Activated CD4-positive, alpha-beta T cell treated with anti-CD3 and anti-CD28 coated beads for 36 hours (primary cell): ENCODE measurements at places on chromosomes 5 and 9. TPM values are rescaled to one million over a fixed set of nuclear protein-coding genes. Genes with fewer than 3 reads are reported as not detected.

The MARVELD2 gene
- 0.30 TPM for total RNA-seq

The SLCO4C1 gene
- 0.37 TPM for total RNA-seq

The RPL35 gene
- 2,227 TPM for total RNA-seq

The OTP gene
- not detected for total RNA-seq

The PCDHGA11 gene
- total RNA-seq = not detected

The TYRP1 gene
- total RNA-seq = not detected

- no peak for DNase-seq
Observed at GRCh38 chr5:152462021-152462721, 57.1 kb upstream of the NMUR2 start.

DNA sequence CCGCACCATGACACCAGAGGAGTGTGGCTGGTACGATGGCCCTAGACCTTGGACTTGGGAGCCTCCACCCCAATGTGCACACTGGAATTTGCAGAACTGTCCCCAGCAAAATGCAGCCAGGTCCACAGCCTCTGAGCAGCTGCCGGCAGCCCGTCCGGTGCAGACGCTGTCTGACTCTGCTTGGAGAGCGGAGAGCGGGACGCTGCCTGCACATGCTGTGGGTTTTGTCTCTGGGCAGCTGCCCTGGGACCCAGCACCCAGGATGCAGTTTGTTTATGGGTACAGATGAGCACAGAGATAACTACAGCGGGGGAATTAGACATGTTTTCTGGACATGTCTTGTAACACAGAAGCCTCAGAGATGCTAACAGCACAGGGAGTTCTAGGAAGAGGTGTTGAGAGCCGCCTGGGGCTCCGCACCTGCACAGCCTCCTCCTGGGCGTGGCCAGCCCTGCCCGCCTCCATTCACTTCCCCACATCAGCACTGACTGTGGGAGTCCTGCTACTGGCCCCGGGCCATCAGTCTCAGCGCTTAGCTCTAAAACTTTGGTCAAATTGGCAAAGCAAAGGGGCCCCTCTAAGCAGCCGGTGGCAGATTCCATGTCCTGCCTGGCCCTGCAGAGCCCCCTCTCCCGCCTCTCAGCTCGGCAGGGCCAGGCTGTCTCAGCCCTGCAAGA is 159.6 kb downstream of the IRX2 start:
- DNase-seq = no peak

DNA sequence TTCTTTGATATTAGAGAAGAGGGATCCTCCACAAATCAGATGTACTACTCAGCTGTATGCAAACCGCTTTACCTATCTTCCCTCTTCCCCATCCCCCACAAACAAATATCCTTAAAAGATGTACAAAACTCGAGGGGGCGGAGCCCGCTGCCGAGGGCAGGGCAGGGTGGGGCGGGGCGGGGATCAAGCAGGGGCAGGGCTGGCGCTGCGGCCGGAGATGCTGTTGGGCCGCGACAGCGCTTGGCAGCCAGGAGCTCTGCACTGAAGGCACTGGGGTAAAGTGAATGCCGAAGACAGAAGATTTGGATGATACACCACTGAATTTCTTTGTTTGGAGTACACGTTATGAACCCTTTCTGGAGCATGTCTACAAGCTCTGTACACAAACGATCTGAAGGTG is 474.8 kb downstream of the CDH10 start:
- no peak for DNase-seq

GRCh38 chr5:139809331-139809810 is 13.8 kb downstream of the PSD2 start:
- DNase-seq = no peak

DNA sequence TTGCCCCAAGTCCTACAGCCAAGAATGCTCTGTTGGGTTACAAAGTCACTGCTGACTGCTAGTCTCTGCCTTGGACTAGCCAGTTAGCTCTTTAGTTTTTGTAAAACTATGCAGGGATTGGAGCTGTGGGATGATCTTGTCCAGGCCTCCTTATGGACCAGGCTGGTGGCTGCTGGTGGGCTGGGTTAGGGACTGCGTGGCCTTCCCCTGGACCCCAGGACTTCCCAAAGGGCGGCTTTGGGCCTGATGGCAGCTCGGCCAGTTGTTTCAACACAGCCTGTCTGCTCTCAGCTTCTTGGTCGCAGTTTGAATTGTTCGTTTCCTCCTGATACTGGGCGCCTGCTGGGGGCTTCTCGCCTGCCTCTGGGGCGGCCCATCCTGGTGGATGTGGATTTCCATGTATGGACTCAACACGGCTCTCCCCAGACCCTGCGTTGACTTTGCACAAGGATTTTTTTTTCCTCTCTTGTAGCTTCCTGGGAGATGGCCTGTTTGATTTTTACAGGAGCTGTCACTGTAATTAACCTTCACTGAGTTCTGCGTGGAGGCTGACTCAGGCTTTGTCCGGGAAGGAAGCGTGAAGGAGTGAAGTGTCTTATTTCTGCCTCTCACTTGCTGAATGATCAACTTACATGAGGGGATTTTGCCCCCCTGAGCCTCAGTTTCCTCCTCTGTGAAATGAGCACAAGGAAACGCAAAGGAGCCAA is 91.9 kb upstream of the NEURL1B start:
- DNase-seq = no peak

- peak; percentile 77 for DNase-seq
Observed at GRCh38 chr5:54646356-54647101, 129.0 kb downstream of the SNX18 start.

GRCh38 chr5:159319832-159320231 is 10.5 kb downstream of the IL12B start:
- no peak for DNase-seq

DNA sequence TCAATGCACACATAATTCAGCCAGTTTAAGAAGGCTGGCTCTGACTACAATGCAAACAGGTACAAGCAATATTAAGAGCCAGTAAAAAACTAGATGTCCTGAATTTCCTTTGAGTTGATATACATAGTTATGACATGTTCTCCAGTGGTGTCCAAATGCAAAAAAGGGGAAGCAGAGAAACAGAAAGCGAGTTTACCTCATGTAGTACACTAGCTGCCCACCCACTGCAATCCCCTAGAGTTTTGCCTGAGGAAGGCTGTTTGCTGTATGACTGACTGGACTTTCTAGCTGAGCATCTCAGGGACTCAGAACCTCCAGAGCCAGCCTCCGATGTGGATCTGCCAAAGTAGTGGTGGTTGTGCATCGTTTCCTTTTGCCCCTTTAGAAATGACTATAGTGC is 44.8 kb upstream of the SLC1A3 start:
- DNase-seq = no peak
